ENCODE measurements at places on chromosomes 2 and 18. TPM values are rescaled to one million over a fixed set of nuclear protein-coding genes. Genes with fewer than 3 reads are reported as not detected.

Gene CLHC1
- 6.0 TPM for total RNA-seq

Gene GAD1
- 4.9 TPM for total RNA-seq

Gene BOLL
- not detected for total RNA-seq

Gene C2orf66
- 0.43 TPM for total RNA-seq

Gene IL36A
- 3.0 TPM for total RNA-seq

Gene GREB1L
- total RNA-seq, result 2.7 TPM

Gene SCN2A
- total RNA-seq, result 0.21 TPM

Gene CTIF
- total RNA-seq, result 12.1 TPM

Gene LRRTM4
- not detected for total RNA-seq

Gene CD226
- 1.9 TPM for total RNA-seq

Gene NEU4
- not detected for total RNA-seq

Gene LAPTM4A
- total RNA-seq, result 45.8 TPM

Gene DSG3
- 215 TPM for total RNA-seq

Gene HPCAL1
- total RNA-seq, result 12.4 TPM

Gene TACR1
- not detected for total RNA-seq

Gene CREB1
- 42.7 TPM for total RNA-seq

Gene WDR7
- 10.8 TPM for total RNA-seq

Gene DPP4
- 1.3 TPM for total RNA-seq

Gene SLC40A1
- total RNA-seq, result 1.4 TPM

Gene IL36RN
- total RNA-seq, result 8.4 TPM

Gene CYP27A1
- 3.9 TPM for total RNA-seq

Gene APCDD1
- not detected for total RNA-seq

Gene SP100
- 35.8 TPM for total RNA-seq

Gene TFPI
- 19.0 TPM for total RNA-seq

Gene SLC8A1
- 3.6 TPM for total RNA-seq

Gene STAT1
- 36.9 TPM for total RNA-seq

Gene CPLX4
- total RNA-seq, result 0.24 TPM

Gene LINC00305
- not detected for total RNA-seq

Gene TMEM185B
- 31.1 TPM for total RNA-seq

Gene PELI1
- total RNA-seq, result 50.1 TPM

Gene TGFA
- 248 TPM for total RNA-seq

Gene RFX8
- not detected for total RNA-seq

Gene TLX2
- total RNA-seq, result not detected

Gene VWA3B
- total RNA-seq, result not detected

Gene ZNF514
- 15.9 TPM for total RNA-seq

Gene SERPINB3
- total RNA-seq, result 33.7 TPM

Gene GPR75
- total RNA-seq, result 0.96 TPM

Gene NTSR2
- not detected for total RNA-seq

Gene QPCT
- total RNA-seq, result 21.2 TPM

Gene FZD7
- total RNA-seq, result 0.85 TPM

Gene ID2
- 8.3 TPM for total RNA-seq

Gene LYPD1
- not detected for total RNA-seq

Gene DNAJC5G
- not detected for total RNA-seq

Gene C2orf80
- not detected for total RNA-seq

Gene SIX2
- 5.3 TPM for total RNA-seq

Gene SP9
- total RNA-seq, result not detected

Gene MROH2A
- total RNA-seq, result not detected

Gene SOX11
- not detected for total RNA-seq

Gene IL1R2
- not detected for total RNA-seq

Gene IL36B
- total RNA-seq, result not detected

Gene PLGLB2
- total RNA-seq, result 0.24 TPM

Gene IL1RL1
- 11.6 TPM for total RNA-seq

Gene SATB2
- total RNA-seq, result 1.7 TPM

Gene CNGA3
- total RNA-seq, result not detected

Measured in tracheal epithelial cell (primary cell).